GM10248 (cell line): ENCODE measurements at places on chromosomes 5 and 9.

DNA sequence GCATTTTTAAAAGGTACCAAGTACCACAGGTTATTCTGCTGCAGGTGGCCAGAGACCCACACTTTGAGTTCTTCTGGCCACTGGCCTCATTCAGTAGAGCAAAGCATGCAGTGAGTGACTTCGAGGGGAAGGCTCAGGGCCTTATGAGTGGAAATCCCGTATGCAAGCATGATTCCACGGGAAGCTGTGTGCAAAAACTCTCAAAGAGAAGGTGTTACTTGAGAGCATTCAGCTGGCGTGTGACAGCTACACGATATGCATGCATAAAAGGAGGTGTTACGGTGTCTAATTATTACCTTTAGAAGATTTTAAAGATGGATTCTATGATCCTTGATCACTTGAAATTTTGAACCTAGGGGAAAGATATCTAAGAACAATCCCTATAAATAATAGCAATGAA lies 160.3 kb downstream of the ENC1 start:
- no peak for DNase-seq

DNA sequence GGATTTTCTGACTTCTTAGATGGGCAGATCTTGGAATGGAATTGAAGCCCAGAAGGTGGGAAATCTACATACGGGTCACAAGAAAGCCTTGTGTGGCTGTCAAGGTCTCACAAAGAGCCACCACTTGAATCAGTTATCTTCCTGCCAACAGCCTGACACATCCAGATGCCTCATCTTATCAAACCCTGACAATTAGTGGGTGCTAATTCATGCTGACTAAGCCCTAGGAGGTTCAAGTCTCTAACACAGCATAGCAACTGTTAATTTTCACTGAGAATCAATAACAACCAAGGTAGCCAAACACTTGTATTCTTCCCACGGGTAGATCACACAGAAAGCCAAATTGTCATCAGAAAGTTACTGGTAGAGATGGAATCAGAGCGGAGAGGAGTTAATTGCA lies 222.2 kb downstream of the TMEM167A start:
- DNase-seq = no peak

- no peak for DNase-seq
Observed at GRCh38 chr9:75491533-75491932, 398.9 kb upstream of the PCSK5 start.

- DNase-seq = no peak
Observed at GRCh38 chr5:73825736-73826135, 199.7 kb downstream of the ARHGEF28 start.

DNA sequence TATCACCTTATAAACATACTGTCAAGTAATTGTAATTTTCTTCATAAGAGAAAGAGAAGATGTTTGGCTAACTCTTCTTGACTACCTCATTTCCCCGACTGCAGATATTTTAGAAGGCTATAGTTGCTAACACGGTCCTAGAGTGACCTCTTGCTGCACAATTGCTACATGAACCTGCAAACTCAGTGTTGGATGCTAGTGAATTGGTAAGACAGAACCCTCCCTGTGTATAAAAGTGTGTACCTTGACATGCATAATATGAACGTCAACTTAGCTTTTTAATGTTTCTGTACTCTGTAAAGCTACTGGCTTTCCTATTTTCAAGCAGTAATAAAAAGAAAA lies 46.7 kb upstream of the CER1 start:
- DNase-seq = no peak

- DNase-seq = no peak
Observed at GRCh38 chr5:140242890-140243585, 59.9 kb downstream of the PFDN1 start.

DNA sequence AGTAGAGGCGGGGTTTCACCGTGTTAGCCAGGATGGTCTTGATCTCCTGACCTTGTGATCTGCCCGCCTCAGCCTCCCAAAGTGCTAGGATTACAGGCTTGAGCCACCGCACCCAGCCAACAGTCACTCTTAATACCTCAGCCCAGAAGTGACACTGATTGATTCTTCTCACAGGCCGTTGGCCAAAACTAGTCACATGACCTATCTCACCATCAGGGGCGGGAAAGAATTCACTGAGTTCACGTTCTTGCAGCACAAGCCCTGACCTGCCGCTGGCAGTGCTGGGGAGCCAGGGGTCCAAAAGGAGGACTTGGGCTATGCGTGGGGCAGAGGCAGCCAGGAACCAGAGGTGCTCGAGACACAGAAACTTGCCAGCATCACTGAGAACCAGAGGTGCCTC lies 55.0 kb upstream of the CPLX2 start:
- DNase-seq = no peak

- DNase-seq = no peak
Observed at GRCh38 chr9:77514886-77515711, 133.0 kb downstream of the GNA14 start.

DNA sequence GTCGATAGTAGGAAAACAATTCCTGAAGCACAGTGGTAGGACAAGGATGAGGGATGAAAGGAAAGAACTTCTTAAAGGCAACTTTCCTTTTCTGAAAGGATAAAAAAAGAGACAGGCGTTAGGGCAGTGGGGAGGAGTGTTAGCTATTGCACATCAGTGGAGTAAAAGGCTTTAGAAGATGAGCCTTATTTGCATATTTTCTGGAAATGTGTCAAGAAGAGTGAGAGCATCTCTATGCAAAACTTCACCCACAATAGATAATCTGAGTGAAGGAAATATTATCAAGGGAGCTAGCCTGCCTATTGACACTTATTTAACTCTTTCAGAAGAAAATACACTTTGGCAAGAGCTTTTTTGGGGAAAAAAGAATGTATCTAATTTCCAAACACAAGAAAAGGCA lies 151.6 kb downstream of the MACIR start:
- no peak for DNase-seq

- no peak for DNase-seq
Observed at GRCh38 chr5:91305640-91306039, 77.5 kb downstream of the ARRDC3 start.

GRCh38 chr9:128940946-128941755 lies 6.3 kb downstream of the DOLK start:
- peak; percentile 8 for DNase-seq

DNA sequence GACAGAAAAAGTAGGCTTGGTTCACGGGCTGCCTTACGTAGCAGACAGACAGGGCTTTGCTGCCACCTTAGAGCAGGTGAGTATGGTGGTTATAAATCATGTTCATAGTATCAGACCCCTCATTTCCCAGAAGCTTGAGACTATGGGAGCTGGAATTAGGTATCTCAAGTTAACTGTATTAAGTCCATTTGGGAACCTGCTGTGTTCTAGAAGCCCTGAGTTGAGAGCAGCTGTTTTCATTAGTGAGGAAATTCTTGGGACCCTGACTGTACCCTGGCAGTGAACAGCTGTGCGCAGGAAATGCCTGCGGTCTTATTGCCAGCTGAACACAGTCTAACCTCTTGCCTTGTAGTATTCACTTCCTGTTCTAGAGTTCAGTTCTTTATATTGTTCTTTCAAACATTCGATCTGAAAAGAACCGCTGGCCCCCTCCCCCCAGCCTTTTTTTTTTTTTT lies 29.8 kb downstream of the UGCG start:
- peak; percentile 78 for DNase-seq

DNA sequence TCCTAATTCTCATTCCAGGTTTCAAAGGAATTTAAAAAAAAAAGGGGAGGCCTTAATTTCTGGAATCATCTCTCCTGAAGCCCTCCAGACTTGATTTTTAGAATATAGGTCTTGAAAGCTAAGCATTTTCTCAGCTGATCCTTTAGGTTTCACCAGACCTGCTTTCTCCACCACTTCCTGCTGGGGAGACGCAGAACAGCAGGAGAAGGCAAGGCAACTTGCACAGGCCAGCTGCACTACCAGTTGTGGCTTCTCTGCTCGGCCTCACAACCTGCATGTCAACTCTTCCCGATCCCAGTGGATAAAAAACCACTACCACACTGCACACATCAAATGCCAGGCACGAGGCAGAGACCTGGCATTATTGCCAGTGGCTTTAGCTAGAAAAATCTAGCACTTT lies 119.8 kb downstream of the SIL1 start:
- no peak for DNase-seq

- no peak for DNase-seq
Observed at GRCh38 chr5:141832131-141832530, 46.1 kb downstream of the PCDH1 start.

GRCh38 chr5:175059687-175060211 lies 335.4 kb downstream of the MSX2 start:
- peak; percentile 18 for DNase-seq

- peak; percentile 16 for DNase-seq
Observed at GRCh38 chr5:114305402-114306207, 56.3 kb upstream of the KCNN2 start.

DNA sequence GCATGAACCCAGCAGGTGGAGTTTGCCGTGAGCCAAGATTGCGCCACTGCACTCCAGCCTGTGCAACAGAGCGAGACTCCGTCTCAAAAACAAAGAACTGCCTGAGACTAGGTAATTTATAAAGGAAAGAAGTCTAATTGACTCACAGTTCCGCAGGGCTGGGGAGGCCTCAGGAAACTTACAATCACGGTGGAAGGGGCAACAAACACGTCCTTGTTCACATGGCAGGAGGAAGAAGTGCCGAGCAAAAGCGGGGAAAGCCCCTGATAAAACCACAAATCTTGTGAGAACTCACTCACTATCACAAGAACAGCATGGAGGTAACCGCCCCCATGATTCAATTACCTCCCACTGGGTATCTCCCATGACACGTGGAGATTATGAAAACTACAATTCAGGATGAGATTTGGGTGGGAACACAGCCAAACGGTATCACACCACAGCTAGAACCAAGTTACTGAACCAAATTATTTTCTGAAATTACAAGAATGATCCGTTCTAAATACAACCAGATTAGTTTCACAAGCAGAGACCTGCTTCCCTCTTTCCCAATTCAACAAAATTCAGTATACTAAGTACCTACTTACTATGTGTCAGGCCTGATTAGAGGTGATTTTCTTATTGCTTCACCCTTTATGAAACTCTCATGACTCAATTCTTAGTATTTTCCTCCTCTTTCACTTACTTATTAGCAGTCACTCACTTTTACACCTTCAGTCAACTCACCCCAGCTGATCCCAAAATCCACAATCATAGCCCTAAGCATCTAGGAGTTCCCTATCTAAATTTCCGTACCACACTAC lies 8.4 kb downstream of the UBTD2 start:
- no peak for DNase-seq

DNA sequence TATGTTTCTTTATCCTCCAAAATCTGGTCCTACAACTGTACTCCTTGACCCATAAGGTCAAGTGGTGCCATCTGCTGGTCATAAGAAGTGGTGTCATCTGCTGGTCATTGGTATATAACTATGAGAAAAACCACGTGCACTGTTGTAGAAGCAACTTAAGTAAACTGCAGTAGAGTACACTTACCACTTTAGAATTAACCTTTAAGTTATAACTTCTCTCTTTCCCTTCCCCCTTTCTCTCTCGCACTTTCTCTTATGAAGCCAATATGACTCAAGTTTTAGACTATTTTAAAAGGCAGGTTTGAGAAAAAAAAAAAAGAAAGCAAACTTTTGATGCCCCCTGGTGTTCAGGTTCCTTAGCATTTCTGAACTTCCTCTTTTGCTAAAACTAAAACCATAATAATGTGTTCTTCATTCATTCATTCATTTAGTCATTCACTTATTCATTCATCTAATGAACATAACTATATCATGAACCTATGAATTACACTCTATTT lies 12.8 kb upstream of the MTAP start:
- peak; percentile 58 for DNase-seq

DNA sequence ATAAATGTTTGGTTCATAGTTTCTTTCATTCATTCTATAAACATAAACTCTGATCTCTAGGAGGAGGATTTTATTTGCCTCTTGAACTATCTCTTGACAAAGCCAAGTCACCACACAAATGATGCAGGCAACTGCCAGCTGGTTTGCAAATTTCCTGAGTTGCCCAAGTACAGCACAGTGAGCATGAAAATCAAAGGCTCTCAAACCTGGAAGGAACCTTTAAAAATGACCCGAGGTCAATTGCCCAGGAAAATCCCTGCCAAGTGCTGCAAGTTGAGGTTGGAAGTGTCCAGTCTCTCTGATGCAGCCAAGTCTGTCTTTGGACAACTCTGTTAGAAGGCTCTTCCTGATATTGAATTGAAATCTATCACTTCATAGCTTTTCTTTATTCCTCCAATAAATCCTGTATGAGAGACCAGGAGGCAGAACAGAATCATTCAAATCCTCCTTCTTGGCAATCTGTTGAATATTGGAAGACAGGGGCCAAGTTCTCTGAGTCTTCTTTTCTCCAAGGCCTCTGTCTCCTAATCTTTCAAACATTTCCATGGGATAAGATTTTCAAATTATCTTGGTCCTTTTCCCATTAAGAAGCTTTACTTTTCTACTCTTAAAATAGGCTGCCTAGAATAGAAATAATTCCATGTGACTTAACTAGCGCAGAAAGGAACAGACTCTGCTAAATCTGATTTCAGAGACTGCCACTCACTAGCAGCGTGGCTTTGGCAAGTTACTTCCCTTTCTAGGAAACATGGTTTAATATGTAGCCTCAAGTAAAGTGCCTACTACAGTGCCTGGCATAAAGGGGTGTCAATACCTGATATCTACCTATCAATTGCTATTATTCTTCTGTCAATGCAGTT lies 159.2 kb downstream of the SNX18 start:
- DNase-seq = no peak

DNA sequence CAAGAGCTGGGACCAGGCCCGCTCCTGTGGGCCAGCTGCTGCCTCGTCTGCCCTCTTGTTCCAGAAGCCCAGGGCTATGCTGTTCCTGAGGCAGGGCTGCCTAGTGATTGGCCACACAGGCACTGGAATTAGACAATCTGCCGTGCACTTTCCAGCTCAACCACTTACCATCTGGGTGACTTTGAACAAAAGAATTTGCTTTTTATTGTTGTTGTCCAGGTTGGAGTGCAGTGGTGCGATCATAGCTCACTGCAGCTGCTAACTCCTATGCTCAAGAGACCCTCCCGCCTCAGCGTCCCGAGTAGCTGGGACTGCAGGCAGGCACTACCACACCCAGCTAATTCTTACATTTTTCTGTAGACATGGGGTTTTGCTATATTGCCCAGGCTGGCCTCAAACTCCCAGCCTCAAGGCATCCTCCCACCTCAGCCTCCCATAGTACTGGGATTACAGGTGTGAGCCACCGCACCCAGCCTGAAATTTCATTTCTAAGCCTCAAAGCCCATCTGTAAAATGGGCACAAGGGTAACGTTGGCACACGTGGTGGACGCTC lies 1.2 kb upstream of the NEK6 start:
- DNase-seq = no peak

GRCh38 chr5:171322527-171322926 lies 13.5 kb downstream of the TLX3 start:
- no peak for DNase-seq

- DNase-seq = no peak
Observed at GRCh38 chr9:77710316-77710715, 62.2 kb upstream of the GNA14 start.

DNA sequence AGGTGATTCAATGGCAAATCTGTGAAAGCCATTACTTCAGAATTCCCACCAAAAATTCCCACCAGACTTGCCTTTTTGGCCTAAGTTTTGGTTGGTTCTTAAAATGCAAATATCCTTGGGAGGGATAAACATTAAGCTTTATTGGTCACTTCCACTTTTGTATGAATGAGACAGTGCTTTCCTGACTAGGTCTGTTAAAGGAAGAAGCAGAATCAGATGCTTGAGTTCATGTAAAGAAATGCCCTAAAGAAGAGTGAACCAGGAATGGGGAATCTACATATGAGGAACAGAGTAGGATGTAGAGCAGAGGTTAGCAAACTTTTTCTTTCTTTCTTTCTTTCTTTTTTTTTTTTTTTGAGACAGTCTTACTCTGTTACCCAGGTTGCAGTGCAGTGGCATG lies 129.3 kb downstream of the GCNT1 start:
- no peak for DNase-seq
